ENCODE measurements at places on chromosomes 7 and 10. TPM values are rescaled to one million over a fixed set of nuclear protein-coding genes. Genes with fewer than 3 reads are reported as not detected.

The VAX1 gene
- total RNA-seq = not detected

The PNPLA8 gene
- 101 TPM for total RNA-seq

DNA sequence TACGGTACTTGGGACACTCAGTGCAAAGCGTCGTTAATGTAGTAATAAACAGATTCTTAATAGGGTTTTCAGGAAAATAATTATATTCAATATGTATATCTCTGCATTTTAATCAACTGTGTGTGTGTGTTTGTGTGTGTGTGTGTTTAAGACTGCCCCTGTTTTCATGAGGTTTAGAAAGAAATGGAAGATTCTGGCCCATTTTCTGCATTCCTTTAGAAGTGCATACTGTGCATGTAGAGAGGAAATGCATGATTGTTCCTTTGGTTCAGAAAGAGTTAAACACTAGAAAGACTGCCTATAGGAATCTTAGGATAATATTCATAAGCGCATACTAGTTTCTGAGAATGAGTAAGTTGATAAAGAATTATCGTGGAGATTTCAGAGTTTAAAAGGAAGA lies 975 bp downstream of the CNTNAP2 start:
- no peak for DNase-seq

DNA sequence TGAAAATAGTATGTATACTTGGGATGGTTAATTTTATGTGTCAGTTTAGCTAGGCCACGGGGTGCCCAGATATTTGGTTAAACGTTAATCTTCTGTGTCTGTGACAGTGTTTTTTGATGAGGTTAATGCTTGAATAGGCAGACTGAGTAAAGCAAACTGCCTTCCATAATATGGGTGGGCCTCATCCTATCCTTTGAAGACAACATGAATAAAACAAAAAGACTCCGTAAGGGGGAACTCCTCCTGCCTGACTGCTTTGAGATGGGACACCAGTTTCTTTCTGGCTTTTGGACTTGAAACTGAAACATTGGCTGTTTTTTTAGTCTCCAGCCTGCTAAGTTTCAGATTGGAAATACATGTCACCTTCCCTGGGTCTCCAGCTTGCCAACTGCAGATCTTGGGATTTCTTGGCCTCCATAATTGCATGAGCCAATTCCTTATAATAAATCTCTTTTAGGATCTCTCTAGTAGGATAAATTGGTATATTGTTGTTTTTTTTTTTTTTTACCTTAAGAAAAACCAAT lies 59.9 kb upstream of the GLCCI1 start:
- no peak for DNase-seq

- DNase-seq = no peak
These were observed 179.5 kb downstream of the DPP6 start for GRCh38 chr7:154231732-154232131.

GRCh38 chr7:127571741-127572505 lies 13.5 kb downstream of the GCC1 start:
- DNase-seq = no peak

GRCh38 chr10:126227762-126228134 lies 160.5 kb downstream of the ADAM12 start:
- no peak for DNase-seq

- no peak for DNase-seq
These were observed 20.7 kb upstream of the ZNF32 start for GRCh38 chr10:43669386-43669785.

- no peak for DNase-seq
These were observed 66.1 kb downstream of the AGK start for GRCh38 chr7:141617280-141617679.

- DNase-seq = peak; percentile 33
These were observed 82.2 kb upstream of the NAMPT start for GRCh38 chr7:106367018-106367420.
